NCI-H1105 (cell line): ENCODE measurements at places on chromosomes 16 and 17.

- no peak for DNase-seq
Observed at GRCh38 chr17:70621566-70621965, 452.2 kb downstream of the KCNJ2 start.

DNA sequence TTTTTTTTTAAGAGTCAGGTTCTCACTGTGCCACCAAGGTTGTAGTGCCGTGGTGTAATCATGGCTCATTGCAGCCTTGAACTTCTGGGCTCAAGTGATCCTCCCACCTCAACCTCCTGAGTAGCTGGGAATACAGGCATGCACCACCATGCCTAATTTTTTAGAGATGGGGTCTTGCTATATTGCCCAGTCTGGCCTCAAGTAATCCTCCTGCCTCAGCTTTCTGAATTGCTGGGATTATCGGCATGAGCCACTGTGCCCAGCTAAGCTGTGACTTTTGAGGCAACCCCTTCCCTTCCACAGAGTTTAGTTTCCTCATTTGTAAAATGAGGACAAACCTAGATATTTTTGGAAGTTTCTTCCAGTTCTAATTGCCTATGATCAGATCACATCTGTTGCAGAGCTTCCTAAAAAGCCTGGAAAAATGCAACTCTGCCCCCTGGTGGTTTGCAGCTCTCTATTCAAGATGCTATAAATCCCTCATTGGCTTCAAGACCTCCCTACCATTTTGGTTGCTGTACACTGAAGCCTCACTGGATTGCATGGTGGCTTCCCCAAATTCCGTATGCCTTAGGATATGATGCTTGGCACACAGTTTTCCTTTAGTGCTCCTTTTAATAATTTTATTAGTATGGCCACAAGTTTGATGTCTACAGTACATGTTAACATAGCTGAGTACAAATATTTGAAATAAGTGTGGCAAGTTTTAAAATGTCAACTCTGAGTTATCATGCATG is 19.3 kb downstream of the GDE1 start:
- DNase-seq: peak; percentile 29

- no peak for DNase-seq
Observed at GRCh38 chr17:41512546-41513167, 6.0 kb downstream of the KRT15 start.

- no peak for DNase-seq
Observed at GRCh38 chr17:47199627-47200324, 9.4 kb upstream of the MYL4 start.

GRCh38 chr16:24896439-24896838 is 50.7 kb downstream of the SLC5A11 start:
- no peak for DNase-seq

GRCh38 chr16:60064026-60064425 is 1329.9 kb upstream of the GOT2 start:
- DNase-seq: no peak

GRCh38 chr17:65229621-65229995 is 92.4 kb downstream of the RGS9 start:
- DNase-seq: no peak

DNA sequence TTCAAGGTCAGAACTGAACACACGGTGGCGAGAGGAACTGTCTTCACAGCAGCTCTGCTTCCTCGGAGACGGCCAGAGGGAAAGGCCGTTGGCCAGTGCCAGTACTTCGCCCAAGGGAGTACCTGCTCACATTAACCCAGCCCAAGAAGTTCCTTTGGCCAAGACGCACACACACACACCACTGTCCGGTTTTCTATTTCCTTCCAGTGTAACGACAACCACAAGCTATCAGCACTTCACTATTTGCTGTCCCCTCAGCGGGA is 744 bp upstream of the GGNBP2 start:
- DNase-seq: peak; percentile 0

DNA sequence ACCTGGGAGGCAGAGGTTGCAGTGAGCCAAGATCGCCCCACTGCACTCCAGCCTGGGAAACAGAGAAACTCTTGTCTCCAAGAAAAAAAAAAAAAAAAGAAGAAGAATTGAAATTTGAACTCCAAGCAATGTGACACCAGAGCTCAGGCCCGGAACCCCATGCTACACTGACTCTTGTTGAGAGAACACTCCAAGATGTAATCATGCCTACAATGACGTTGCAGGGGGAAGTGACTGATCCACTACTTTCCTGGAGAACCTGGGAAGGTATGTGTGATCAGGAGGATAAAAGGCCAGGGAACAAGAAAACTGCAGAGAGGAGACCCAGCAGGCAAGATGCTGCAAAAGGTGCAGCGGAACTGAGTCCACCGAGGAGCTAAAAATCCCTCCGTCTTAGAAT is 57.9 kb downstream of the ADCY9 start:
- DNase-seq: no peak

GRCh38 chr16:66959704-66960161 is 1.3 kb upstream of the CES3 start:
- DNase-seq: no peak

GRCh38 chr17:66915792-66916191 is 48.7 kb upstream of the CACNG4 start:
- DNase-seq: no peak

DNA sequence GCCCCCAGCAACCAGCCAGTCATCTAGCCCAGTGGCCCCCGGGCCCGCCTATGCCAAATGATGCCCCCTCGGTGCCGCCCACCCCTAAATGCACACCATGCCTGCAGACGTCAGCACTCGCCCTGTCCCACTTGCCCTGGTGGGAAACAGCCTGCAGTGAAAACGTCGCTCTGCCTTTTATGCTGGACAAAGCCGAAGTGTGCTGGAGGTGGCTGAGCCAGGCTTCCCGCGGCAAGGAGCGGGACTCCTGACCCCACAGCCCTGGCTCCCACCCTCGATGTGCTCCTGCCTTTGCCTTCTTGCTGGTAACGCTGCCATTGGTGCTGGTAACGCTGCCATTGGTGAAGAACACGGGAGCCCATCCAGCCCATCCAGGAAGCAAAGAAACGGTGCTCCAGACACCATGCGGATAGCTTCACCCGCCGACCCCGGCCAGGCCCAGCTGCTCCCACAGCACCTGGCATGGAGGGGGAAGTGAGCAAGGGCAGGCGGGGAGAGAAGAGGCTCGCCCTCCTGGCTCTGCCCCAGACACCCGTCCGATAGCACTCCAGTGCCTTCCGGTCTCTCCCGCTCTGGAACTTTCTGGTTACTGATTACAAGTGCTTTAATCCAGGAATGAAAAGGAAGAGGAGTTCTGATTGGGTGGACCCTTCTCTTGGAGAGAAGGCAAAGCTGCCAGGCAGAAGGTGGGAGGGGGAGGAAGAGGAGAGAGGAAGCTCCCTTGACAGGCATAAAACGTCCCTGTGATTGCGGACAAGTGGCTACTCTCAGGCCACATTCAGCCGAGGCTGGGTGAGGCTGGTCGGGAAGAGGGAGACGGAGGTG is 4.0 kb upstream of the BAIAP2 start:
- DNase-seq: no peak

DNA sequence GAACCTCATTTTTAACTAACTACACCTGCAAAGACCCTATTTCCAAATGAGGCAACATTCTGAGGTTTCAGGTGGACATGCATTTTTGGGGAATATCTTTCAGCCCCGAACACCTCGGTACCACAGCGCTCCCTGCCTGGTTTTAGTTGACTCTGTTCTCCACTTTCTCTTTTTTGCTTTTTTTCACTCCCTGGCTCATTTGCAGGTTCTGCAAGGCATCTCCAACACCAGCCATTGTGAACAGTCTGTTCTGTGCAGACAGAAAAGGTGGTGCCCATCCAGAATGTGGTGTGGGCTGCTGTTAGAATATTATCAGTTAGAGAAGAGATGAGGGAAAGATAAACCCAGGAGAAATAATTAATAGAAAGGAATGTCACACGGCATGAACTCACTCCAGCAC is 32.5 kb upstream of the ZCCHC14 start:
- DNase-seq: no peak

DNA sequence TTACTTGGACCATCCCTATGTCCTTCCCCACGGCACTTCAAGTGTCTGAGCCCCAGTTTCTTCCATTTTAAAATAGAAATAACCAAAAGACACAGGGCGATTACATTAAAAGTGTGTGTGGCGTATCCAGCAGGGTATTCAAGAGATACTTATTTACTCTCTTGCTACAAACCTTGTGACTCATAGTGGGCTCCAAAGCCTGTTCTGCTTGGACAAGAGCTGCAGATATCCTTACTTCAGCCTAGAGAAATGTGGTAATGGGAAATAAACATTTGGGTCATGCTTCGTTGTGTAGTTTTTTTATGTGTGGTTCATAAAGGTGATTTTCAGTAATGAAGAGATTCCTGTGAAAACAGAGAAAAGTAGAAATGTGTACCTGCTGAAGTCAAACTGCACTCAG is 288.9 kb upstream of the CDH11 start:
- no peak for DNase-seq

DNA sequence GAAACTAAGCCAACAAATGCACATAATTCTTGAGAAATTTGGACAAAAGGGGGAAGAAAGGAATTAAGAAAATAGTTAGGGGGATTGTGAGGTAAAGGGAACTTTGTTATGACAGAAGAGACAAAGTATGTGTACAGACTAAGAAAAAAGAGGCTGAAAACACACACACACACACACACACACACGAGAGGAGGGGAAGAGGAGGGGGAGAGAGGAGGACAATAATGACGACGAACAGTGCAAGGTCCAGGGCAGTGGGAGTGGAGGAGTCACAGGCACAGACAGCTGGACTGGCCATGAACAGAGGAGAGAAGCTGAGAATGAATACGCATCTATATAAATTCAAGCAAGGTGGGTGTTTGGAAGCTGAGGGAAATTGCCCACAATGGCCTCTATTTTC is 44.6 kb downstream of the MARVELD3 start:
- DNase-seq: no peak

DNA sequence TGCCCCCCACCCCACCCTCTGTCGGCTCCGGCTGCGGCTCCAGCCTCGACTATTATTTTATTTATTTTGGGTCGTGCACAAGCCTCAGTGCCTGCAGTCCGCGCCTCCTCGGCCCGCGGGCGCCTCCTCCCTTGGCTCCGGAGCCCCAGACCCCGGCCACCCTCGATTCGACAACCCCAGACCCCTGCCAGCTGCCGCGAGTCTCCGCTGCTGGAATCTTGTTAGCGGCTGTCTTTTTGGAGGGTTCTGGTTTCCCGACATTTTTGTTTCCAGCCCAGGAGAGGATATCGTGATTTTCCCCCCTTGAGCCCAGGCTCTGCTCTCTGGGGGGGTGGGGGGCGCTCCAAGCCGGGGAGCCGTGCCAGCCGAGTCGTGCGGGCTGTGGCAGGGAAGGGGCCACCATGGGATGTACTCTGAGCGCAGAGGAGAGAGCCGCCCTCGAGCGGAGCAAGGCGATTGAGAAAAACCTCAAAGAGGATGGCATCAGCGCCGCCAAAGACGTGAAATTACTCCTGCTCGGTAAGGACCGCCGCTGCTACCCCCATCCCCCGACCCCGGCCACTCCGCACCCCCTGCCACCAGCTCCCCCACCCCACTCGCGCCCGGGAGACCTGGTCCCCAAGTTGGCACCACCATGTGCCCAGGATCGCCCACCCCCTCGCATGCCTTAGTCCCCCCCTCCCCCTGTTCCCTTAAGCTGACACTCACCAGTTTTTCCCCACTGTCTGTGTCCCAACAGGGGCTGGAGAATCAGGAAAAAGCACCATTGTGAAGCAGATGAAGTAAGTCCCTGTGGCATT is 746 bp downstream of the GNAO1 start:
- peak; percentile 19 for DNase-seq

DNA sequence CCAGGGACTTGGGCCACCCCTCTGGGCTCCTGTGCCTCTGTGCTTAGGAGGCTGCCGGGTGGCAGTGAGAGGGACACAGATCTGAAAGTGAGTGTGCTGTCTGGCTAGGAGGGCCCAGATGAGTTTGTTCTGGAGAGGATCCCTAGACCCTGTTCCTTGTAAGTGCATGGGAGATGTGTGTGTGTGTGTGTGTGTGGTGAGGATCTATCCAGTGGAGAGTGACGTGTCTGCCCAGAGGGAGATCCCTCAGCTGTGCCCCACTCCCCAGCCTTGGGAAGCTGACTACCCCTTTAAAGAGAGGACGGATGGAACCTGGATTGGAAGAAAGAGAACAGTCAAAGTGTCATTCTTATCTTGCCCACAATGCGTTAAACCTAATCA is 25.5 kb upstream of the CDC42EP4 start:
- DNase-seq: no peak

DNA sequence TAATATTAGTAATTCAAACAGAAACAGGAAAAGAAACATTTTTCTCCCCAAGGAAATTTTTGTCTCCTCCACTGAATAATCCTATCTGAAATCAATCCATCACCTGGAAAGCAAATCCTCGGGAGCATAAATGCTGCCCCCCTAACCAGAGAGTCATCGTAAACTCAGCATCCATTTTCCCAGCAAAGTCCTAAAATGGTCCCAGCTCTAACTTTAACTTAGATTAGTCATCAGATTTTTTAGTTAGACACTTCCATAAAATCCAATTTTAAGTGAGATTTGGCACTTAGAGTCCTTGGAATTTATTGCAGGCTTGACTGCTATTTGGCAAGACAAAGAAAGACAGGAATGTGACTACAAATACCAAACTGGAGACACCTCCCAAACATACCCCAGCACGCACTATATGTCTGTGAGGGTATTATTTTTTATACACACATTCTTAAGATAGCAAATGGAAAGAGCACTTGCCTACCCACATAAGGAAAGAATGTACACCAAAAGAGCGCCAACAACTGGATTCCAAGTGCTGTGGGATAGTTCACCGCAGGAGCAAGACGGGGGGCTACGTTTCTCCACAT is 15.4 kb downstream of the SCO1 start:
- DNase-seq: no peak

GRCh38 chr16:67111951-67112444 is 2.3 kb downstream of the PHAF1 start:
- DNase-seq: no peak

DNA sequence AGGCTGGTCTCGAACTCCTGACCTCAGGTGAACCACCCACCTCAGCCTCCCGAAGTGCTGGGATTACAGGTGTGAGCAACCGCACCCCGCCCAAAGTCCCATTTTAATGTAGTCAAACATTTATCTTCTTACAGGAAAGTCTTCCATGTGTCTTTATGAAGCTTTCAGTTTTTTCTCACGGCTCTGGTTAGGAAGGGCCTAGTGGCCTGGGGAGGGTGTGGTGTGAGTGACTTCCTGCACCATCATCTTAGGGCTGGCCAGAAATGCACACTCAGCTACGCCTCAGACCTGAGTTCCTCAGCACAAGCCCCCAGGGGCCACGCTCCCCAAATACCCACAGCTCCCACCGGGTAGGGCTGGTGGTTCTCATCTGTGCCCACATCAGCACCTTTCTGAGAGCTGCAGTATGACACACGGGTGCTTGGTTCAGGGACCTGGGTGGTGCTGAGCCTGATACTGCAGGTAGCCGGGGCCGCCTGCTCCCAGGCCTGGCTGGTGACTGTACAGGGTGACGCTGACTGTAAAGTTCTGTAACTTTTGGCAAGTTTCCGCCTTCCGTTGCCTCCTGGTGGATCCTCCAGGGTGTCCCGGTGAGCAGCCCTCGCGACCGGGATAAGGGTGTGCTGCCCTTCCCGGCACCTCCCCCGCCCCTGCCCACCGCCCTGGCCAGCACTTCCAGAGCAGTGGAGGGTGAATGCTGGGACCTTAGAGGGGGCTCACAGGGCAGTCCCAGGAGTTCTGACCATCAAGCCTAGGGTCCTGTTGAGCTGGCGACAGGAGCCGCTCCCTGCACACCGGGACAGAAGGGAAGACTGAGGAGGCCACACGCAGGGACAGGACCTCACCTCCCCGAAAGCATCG is 52.5 kb downstream of the ZNF778 start:
- no peak for DNase-seq

GRCh38 chr17:4934173-4934979 is 2.3 kb downstream of the GP1BA start:
- DNase-seq: peak; percentile 19

- DNase-seq: no peak
Observed at GRCh38 chr17:74687886-74688285, 24.8 kb downstream of the CD300LF start.
